ENCODE measurements at places on chromosomes 13 and 19.

GRCh38 chr13:77056382-77056781 is 29.4 kb upstream of the FBXL3 start:
- DNase-seq: no peak

GRCh38 chr19:49422407-49423070 is 702 bp downstream of the PTH2 start:
- no peak for DNase-seq

DNA sequence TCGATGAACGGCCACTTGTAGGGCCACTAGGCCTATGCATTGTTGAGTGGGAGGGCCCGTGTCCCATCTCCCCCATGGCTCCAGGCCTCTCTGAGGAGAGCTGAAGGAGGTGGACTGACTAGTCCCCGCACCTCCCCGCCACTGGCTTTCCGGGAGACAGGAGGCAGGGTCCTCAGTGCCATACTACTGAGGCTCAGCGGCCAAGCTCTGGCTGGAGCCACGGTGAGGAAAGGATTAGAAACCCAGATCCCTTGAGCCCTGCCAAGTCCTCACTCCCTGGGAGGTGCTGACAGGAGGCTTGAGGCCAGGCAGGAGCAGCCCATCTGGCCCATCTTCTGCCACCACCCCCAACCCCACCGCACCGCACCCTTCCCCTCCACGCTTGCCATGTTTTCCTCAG is 29.0 kb downstream of the CCDC8 start:
- peak; percentile 92 for DNase-seq

DNA sequence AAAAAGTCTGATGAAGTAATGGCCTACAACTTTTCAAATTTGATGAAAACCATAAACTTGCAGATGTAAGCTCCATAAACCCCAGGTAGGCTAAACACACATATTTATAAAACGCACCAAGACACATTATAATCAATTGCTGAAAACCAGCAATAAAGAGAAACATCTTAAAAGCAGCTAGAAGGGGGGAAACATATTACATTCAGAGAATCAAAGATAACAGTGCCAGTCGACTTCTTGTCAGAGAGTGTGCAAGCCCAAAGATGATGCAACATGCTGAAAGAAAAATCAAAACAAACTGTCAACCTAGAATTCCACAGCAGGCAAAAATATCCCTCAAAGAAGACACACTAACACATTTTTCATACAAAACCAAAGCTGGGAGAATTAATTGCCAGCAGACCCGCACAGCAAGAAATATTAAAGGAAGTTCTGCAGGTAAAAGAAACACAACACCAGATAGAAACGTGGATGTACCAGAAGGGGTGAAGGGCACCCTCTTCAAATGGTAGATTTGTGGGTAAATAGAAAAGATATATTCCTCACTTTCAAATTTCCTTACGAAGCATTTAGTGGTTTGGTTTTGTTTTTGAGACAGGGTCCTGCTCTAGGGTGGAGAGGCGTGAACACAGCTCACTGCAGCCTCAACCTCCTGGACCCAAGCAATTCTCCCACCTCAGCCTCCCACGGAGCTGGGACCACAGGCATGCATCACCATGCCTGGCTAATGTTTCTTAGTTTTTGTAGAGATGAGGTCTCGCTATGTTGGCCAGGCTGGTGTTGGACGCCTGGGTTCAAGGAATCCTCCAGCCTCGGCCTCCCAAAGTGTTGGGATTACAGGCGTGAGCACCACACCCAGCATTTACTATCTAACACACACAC is 16.5 kb upstream of the ATP1A3 start:
- no peak for DNase-seq

GRCh38 chr13:111360452-111360851 is 40.0 kb downstream of the TEX29 start:
- DNase-seq: no peak

DNA sequence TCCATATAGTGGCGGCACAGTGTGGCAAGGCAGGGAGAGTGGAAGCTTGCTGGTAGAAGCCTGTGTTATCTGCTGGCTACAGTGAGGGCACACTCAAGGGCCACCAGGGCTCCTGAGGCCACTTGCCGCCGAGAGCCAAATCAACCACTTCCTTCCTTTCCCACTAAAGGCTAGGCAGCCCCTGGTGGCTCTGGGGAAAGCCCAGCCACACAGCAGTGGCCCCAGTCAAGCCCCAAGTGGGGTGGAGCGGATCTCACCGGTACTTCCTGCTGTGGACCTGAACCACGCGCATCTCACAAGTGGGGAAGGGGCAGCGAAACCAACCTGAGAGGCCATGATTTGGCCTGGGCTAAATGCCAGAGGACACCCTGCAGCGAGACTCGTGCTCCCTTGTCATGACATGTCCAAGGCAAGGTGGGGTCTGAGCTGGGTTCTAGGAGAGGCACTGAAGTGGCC is 21.9 kb upstream of the SLC35E1 start:
- DNase-seq: no peak

DNA sequence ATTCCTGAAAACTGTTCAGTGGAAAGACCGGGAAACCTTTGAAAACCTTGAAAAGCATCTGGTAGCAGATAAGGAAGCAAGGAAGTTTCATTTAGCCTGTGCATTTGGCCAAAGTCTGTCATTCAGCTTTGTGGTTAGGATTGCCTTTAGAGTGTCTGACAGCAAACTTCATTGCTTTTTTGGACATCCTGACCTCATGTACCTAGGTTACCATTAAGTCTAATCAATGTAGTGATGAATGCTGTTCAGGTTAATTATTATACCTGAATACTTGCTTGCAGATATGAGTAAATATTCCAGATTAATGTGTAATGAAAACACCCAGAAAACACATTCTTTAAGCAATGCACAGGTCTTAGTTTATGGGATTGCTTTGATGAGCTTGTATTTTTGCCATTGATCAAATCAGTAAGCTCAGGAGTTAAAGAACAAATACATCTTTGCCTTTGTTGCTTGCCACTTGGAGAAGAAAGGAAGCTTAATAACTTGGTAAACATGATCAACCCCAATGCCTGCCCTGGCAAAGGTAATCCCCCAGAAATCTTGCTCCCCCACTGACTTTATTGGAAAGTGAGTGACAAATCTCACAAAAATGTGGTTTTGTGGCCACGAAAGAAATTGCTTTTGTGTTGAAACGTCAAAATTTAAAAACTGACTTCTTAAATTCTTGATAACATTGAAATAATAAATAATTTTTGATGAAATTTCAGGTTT is 87.4 kb downstream of the SLC15A1 start:
- DNase-seq: no peak

DNA sequence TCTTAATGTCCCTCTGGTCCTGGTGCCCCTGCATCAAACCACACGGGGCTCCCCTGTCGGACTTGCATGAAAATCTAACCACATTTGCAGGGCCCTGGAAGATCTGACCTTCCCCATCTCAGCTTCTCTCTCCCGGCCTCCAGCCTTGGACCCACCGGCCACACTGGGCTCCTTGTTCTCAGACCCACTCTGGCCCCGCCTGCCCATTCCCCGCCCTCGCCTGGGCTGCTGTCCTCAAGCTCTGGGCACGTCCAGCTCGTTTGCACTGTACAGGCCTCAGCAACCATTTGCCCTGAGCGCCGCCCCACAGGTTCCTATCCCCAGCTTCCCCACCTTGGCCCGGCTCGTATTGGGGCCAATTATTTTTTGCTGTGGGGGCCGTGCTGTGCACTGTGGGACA is 10.5 kb downstream of the MYO9B start:
- no peak for DNase-seq

DNA sequence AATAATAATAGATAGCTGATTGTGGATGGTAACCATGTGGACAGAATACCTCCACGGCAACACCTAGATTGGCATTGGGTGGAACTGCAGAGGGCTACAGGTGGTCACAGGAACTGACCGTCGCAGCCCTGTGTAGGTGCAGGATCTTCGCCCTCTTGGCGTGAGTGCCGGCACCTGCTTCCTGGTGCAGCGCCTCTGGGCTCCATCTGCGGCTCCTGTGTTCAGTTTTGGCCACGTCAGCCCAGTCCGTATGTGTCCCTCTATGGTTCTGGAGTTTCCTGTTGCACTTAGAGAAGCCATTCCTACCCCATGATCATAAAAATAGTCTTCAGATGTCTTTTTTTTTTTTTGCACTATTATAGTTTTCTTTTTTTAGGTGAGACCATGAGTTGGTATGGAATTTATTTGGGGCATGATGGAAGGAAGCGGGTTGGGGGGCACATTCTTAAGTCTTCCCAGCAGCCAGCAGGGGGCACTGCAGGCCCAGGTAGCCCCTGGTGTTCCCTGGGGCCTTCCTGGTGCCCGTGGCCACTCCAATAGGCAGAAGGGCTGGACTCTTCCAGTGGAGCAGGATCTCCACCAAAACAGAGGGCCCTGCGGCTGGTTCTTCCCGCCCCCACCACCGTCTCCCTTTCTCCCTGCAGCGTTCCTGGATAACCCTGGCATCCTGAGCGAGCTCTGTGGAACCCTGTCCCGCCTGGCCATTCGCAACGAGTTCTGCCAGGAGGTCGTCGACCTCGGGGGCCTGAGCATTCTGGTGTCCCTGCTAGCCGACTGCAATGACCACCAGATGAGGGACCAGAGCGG is 10.1 kb upstream of the SLC25A42 start:
- DNase-seq: peak; percentile 61

DNA sequence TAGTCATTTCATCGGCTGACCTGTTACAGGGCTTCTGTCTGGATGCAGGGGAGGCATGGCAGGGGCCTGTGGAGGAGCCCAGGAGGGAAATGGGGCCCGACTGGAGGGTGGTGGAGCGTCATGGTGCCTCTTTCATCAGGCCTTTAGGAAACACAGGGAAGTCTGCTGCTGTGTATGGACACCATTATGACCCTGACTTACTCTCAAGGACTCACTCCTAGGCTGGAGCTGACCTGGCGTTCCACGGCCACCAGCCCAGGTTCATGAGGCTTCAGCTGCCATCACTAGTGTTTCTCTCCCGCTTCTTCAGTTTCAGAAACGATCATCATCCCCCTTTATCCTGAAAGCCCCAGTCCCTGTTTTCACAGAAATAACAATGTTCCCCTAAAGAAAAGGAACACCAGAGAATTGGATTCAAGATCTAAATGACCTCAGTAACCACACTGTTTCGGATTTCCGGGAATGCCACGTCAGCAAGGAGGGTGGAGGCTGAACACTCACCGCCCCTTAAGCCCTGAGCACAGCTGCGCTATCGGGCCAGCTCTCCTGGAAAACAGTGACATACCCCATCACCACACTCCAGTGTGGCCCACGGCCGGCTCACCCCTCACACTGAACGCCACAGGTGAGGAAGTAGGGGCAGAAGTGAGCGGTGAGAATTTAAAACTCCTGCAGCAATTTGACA is 67.6 kb downstream of the SOX1 start:
- peak; percentile 8 for DNase-seq

- no peak for DNase-seq
These were observed 92.7 kb downstream of the COL4A2 start for GRCh38 chr13:110399801-110400200.

- DNase-seq: peak; percentile 69
These were observed 21.0 kb downstream of the ZNF114 start for GRCh38 chr19:48290771-48291488.

GRCh38 chr19:1698636-1699035 is 46.2 kb upstream of the TCF3 start:
- no peak for DNase-seq

- peak; percentile 47 for DNase-seq
These were observed 23.2 kb downstream of the EGLN2 start for GRCh38 chr19:40822161-40822560.

DNA sequence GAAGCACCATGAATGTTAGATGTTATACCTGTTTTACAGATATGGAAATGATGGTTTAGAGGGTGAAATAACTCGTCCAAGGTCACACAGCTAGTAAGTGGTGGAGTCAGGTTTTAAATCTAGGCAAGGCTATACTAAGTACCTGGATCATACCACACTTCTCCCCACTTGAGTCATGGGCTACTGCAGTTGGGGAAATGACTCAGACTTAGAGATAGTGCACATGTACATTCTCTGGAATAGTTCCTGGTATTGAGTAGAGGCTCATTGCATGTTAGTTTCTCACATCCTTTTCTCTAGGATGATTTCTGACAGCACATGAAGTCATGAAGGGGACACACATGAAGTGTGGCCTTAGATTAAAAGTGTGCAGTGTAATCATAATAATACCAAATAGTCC is 76.2 kb upstream of the TNFSF11 start:
- DNase-seq: no peak

- no peak for DNase-seq
These were observed 34.4 kb downstream of the RAP2A start for GRCh38 chr13:97468331-97468730.

DNA sequence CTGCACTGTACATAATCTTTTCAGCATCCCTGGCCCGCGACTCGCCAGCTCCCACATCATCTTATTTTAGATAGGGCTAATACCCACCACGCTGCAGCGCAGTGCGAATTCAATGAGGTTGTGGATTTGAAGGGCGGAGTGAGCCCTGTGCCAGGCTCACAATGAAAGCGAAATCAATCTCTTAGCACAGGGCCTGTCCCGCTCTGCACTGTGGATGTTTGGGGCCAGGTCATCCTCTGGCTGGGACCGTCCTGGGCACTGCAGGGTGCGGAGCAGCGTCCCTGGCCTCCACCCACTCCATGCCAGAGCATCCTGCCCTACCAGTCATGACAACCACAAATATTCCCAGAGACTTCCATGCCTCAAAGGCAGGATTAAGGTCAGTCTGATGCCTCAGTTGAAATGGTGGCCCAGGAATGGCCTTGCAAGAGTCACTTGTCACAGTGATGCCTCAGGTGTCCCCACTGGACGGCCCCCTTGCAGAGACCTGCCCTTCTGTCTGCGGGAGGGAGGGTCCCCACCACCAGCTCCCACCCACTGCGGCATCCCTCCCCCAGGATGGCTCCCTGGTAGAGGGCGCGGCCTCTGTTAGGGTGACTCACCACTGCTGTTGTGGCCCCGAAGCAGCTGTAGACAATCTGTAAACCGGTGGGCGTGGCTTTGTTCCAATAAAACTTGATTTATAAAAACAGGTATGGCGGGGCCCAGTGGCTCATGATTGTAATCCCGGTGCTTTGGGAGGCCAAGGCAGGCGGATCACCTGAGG is 5.6 kb downstream of the UHRF1 start:
- DNase-seq: no peak

- DNase-seq: no peak
These were observed 94.5 kb downstream of the TDRD3 start for GRCh38 chr13:60491531-60491930.

- no peak for DNase-seq
These were observed 89.9 kb downstream of the COL4A2 start for GRCh38 chr13:110396913-110397381.
